ENCODE measurements at places on chromosomes 2 and 18.

GRCh38 chr2:77652499-77652898 is 130.3 kb upstream of the LRRTM4 start:
- DNase-seq = no peak

DNA sequence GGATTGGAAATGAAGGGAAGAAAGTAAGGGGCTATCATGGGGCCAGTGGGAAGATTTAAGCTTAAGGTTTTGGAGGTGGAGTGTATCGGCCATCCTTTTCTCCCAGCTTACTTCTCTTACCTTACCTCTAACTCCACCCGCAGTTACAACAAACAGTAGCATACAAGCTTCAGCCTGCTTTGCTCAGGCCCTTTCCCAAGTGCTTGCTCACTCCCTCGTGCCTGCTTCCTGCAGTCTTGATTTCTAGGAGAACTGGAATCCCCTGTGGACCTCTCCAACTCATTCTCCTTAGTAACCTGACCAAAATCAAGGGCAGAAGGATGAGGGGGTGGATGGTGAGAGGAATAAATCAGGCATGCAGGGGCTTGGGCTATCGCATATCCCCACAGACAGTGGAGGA is 5.8 kb upstream of the LYG2 start:
- DNase-seq = no peak

GRCh38 chr2:74149570-74150319 is 2.0 kb upstream of the BOLA3 start:
- DNase-seq = no peak

- DNase-seq = peak; percentile 81
These were observed 47.2 kb upstream of the ZNG1B start for GRCh38 chr2:113390124-113390849.

DNA sequence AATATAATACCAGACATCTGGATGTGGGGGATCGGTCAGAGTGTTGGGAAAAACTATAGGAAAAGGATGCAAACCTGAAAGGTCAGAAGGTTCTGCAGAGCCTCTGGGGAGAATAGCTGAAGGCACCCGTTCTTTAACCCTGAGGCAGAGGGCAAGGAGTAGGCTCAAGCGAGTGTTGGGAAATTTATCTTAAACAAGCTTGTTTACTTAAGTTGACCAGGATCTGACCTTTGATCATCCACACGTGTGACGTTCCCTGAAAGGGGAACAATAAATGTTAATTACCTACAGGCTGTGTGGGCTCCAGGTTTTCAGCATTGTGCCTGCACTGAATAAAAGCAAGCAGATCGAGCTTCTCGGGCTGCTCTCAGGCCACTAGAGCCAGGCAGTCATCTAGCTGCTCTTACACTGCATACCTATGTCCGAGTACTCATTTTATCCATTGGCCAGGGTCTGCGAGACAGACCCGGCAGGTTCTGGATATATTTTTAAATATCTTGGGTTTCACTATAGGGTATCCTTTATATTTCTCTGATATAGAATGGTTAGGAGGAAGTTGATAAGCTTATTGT is 400.6 kb upstream of the CHST9 start:
- no peak for DNase-seq

Measured in Panc1 (cell line).